ENCODE measurements at places on chromosomes 6 and 20. TPM values are rescaled to one million over a fixed set of nuclear protein-coding genes. Genes with fewer than 3 reads are reported as not detected.

TCF21 gene
- polyA plus RNA-seq = 7.9 TPM

TRIM31 gene
- polyA plus RNA-seq = not detected

PLEKHG1 gene
- polyA plus RNA-seq = 2.2 TPM

SESN1 gene
- 40.8 TPM for polyA plus RNA-seq

MLN gene
- polyA plus RNA-seq = not detected

OPN5 gene
- not detected for polyA plus RNA-seq

FIG4 gene
- 6.4 TPM for polyA plus RNA-seq

MOCS1 gene
- polyA plus RNA-seq = 22.4 TPM

GABRR2 gene
- 0.38 TPM for polyA plus RNA-seq

SLC32A1 gene
- polyA plus RNA-seq = not detected

IL17A gene
- not detected for polyA plus RNA-seq

TMX4 gene
- polyA plus RNA-seq = 77.1 TPM

CFB gene
- 10.4 TPM for polyA plus RNA-seq

HAO1 gene
- polyA plus RNA-seq = not detected

CCM2L gene
- 10.3 TPM for polyA plus RNA-seq

MYBL2 gene
- 0.11 TPM for polyA plus RNA-seq

RAET1G gene
- polyA plus RNA-seq = 0.20 TPM

CPNE5 gene
- polyA plus RNA-seq = 27.5 TPM

CD40 gene
- polyA plus RNA-seq = 9.7 TPM

PLG gene
- not detected for polyA plus RNA-seq

AHCY gene
- 64.3 TPM for polyA plus RNA-seq

TCP11 gene
- 0.07 TPM for polyA plus RNA-seq

LY6G6C gene
- polyA plus RNA-seq = 0.18 TPM

FAM209B gene
- polyA plus RNA-seq = 0.84 TPM

VWA7 gene
- 3.2 TPM for polyA plus RNA-seq

ANKRD6 gene
- polyA plus RNA-seq = 6.7 TPM

MACROD2 gene
- 0.61 TPM for polyA plus RNA-seq

HEBP2 gene
- polyA plus RNA-seq = 39.5 TPM

MYL9 gene
- polyA plus RNA-seq = 1,393 TPM

TSPO2 gene
- polyA plus RNA-seq = not detected

MED23 gene
- polyA plus RNA-seq = 7.5 TPM

EDN3 gene
- polyA plus RNA-seq = not detected

SIRPB2 gene
- polyA plus RNA-seq = 1.8 TPM

GRM1 gene
- polyA plus RNA-seq = 0.02 TPM

EPHA7 gene
- 6.6 TPM for polyA plus RNA-seq

SLC13A3 gene
- 0.50 TPM for polyA plus RNA-seq

ZNF391 gene
- 0.72 TPM for polyA plus RNA-seq

HECA gene
- 19.4 TPM for polyA plus RNA-seq

NOL4L gene
- polyA plus RNA-seq = 8.3 TPM

PNPLA1 gene
- not detected for polyA plus RNA-seq

STX11 gene
- polyA plus RNA-seq = 4.9 TPM

All from right cardiac atrium (tissue), 5 donors.